ENCODE measurements at places on chromosomes 16 and 17. TPM values are rescaled to one million over a fixed set of nuclear protein-coding genes. Genes with fewer than 3 reads are reported as not detected.

MT1M gene
- not detected for polyA plus RNA-seq

DNA sequence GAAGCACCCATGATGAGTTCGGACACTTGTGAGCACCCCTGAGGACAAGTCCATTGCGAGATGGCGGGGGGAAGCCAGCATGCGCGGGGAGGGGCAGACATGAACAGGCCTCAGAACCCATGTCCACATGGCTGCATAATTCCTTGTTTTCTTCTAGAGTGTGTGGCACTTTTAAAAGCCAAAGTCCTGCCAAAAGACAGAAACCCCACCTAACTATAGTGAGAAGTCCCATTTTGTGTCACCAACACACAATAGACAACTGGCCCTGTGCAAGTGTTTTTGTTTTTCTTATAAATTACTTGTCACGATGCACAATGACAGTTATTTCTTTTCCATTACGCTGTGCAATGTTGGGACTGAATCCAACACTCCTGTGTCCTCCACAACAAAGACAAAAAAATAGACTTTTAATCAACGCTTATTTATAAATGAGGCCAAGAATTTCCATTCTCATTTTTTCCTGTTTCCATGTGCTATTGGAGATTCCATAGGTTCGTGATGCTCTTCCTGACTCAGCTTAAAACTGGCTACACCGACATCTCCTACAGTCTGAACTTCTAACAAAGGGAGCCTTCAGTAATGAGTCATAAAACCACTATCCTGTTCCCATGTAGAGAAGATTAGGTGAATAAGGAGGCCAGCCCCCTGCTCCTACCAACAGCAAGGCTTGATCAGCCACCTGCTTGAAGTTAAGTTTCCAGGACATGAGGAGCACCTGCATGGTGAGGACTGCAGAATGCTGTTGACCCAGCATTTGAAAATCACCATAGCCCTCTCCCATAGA lies 98.9 kb downstream of the ZNF423 start:
- no peak overlapping the region for H3K4me3 ChIP-seq
- H3K27me3 ChIP-seq: peaks cover 14% of the 10 kb centered on the region
- no peak for DNase-seq

- no peak overlapping the region for H3K27ac ChIP-seq
- H3K4me1 ChIP-seq: no peaks in the 10 kb centered on the region
- no peak overlapping the region for H3K4me3 ChIP-seq
- DNase-seq: no peak
- no peaks in the 10 kb centered on the region for H3K36me3 ChIP-seq
Observed at GRCh38 chr16:23113185-23113584, 36.1 kb downstream of the USP31 start.

DNA sequence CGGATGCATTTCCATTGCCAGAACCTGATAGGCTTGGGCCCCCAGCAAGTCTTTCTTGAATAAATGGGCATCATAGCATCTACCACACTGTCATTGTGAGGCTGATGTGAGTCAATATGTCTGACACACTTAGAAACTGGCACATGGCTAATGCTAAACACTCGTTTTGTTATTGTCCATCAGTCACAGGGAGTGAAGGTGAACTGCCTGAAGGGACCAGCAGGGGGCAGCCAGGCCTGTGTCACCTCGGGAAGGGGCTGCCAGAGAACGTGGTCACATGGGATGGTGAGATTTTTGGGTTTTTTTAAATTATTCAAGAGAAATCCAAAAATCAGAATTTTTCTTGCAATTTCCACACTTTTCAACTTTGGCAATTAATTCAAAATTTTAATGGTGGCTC lies 831 bp upstream of the RCVRN start:
- no peaks in the 10 kb centered on the region for H3K36me3 ChIP-seq
- DNase-seq: no peak
- H3K27me3 ChIP-seq: no peaks in the 10 kb centered on the region
- H3K4me1 ChIP-seq: no peaks in the 10 kb centered on the region

GRCh38 chr17:31787857-31788570 lies 71.0 kb downstream of the COPRS start:
- no peaks in the 10 kb centered on the region for H3K4me1 ChIP-seq
- no peak for DNase-seq
- H3K27ac ChIP-seq: no peak overlapping the region
- no peak overlapping the region for H3K4me3 ChIP-seq
- H3K36me3 ChIP-seq: no peaks in the 10 kb centered on the region
- no peaks in the 10 kb centered on the region for H3K27me3 ChIP-seq

- no peak for DNase-seq
- H3K4me3 ChIP-seq: no peak overlapping the region
- peaks cover 15% of the 10 kb centered on the region for H3K4me1 ChIP-seq
- no peak overlapping the region for H3K27ac ChIP-seq
- H3K36me3 ChIP-seq: no peaks in the 10 kb centered on the region
- H3K27me3 ChIP-seq: no peaks in the 10 kb centered on the region
Observed at GRCh38 chr16:8676737-8677375, 2.4 kb downstream of the ABAT start.

- no peak for DNase-seq
- H3K4me1 ChIP-seq: no peaks in the 10 kb centered on the region
- no peak overlapping the region for H3K4me3 ChIP-seq
- no peaks in the 10 kb centered on the region for H3K36me3 ChIP-seq
Observed at GRCh38 chr17:9907883-9908648, 3.0 kb upstream of the RCVRN start.

DNA sequence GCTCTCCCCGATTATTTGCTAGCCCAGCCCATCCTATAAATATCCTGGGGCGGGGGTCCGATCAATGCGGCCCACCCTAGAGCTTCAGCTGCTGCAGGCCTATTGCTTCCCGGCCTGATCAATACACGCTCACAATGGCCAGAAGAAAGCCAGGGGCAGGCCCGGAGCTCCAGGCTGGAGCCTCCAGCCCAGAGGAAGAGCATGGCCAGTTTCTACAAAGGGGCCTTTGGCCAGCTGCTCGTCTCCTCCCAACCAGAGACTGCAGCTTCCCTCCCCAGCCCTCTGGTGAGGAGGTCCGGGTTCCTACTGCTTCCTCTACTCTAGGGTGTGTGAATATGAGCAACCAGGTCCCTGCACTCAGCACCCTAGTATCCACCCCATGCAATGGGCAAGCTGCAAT lies 36.7 kb downstream of the SALL1 start:
- no peaks in the 10 kb centered on the region for H3K4me1 ChIP-seq
- no peaks in the 10 kb centered on the region for H3K36me3 ChIP-seq
- H3K4me3 ChIP-seq: no peak overlapping the region
- H3K27ac ChIP-seq: no peak overlapping the region
- DNase-seq: no peak
- no peaks in the 10 kb centered on the region for H3K27me3 ChIP-seq

DNA sequence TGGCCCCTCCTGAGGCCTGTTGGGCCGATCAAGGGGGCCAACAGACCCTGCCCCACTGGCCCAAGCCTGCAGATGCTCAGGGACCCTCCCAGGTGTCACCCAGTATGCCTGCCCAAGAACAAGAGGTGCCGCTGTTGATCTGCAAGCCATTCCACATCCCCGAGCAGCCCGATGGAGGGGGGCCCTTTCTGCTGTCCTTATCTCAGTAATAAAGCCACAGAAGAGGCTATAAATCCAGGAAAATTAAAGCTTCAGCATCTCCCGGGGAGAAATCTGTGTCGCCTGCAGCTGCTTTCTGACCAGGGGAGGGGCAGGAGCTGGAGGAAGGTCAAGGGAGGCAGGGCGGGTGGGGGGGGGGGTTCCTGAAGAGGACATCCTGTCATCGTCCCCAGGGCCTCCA lies 11.7 kb upstream of the CACNA1H start:
- no peak overlapping the region for H3K27ac ChIP-seq
- no peaks in the 10 kb centered on the region for H3K4me1 ChIP-seq
- no peak for DNase-seq
- H3K4me3 ChIP-seq: no peak overlapping the region
- H3K36me3 ChIP-seq: no peaks in the 10 kb centered on the region
- H3K27me3 ChIP-seq: no peaks in the 10 kb centered on the region

DNA sequence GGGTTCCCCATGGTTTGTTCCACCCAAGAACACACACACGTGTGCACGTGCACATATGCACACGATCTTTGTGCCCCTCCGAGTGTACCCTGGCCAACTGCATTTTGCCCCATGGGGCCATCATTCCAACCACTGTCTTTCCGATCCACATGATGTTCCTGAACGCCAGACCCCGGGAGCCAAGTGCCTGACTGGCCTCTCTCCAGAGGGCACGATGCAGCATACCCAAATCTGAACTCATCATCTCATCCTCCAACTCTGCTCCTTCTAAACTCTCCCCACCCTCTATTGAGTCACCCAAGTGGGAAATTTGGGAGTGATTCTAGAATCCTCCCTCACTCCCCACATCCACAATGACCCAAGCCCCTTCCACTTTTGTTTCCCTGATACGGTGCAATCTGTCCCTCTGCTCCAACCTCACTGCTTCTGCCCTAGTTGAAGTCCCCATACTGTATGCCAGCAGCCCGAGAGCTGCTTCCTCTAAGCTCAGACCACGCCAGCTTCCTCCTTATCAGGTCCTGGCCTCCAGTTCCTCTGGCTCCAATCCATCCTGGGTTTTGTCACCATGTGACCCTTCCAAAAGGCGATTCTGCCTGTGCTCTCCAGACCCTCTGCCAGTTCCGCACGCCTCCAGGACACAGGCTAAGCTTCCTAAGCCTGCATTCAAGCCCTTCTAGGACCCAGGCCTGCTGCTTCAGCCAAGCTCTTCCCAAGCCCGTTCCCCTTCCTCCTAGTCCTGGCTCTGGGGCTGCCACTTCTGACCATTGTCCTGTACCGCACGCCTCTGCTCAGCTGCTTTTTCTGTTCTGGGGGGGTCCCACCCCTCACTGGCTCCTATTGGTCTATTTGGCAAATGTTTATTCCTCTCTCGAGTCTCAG lies 10.1 kb upstream of the TMEM208 start:
- no peaks in the 10 kb centered on the region for H3K4me1 ChIP-seq
- no peaks in the 10 kb centered on the region for H3K27me3 ChIP-seq
- H3K36me3 ChIP-seq: no peaks in the 10 kb centered on the region
- H3K27ac ChIP-seq: no peak overlapping the region
- H3K4me3 ChIP-seq: no peak overlapping the region

GRCh38 chr17:29154516-29155226 lies 25.5 kb downstream of the MYO18A start:
- no peak overlapping the region for H3K27ac ChIP-seq
- no peak overlapping the region for H3K4me3 ChIP-seq
- peaks cover 32% of the 10 kb centered on the region for H3K4me1 ChIP-seq
- H3K36me3 ChIP-seq: no peaks in the 10 kb centered on the region
